ENCODE measurements at places on chromosomes 12 and 14.

DNA sequence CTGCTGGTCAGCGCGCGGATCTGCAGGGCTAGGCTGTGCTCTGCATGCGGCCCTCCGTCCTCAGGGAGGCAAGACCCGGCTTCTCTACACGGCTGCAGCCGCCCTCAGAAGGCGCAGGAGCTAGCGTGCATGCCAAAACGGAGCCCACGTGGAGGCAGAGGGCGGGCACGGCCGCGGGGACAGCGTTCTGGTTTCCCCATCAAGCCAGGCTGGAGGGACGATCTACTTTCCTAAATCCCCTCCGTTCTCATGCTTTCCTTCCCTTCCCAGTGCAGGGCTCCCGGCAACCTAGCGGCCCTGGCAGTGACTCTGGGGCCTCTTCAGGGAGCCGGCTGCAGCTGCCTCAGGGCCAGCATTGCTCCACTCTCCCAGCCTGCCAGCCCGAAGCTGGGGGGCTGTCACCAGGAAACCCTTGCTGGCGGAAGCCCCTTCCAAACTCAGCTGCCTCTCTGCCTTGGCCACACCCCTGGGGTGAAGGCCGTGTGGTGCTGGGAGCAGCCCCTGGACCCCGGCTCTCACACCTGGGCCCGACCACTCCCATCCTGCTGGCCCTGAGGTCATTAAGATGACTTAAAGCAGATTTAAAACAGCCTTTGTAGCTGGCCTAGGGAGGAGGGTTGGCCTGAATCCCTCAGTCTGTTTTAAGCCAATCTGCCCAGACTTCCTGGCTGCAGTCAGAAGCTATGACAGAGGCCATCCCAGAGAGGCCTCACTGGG lies 9.2 kb upstream of the GOLGA3 start:
- DNase-seq, result no peak

DNA sequence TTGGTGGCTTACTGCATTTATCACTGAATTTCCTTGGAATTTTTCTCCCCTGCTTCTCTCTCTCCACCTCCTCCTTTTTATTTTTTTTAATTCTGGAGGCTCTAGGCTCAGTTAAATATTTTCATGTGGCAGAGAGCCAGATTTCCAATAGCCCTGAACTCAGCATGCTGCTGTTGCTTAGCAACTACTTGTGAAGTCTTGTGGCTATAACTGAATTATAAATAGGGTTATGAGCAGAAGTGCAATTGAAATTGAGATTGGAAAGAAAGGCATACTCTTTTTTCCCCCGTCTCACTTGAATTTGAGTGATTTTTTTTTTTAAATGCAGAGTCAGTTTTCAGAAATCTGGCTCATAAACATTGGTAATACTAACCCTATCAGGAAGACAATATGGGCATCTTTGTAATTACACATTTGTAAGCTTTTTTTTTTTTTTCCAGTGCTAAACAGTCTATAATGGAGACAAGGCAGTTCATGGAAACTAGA lies 38.3 kb downstream of the ATF7IP start:
- DNase-seq, result peak; percentile 57

DNA sequence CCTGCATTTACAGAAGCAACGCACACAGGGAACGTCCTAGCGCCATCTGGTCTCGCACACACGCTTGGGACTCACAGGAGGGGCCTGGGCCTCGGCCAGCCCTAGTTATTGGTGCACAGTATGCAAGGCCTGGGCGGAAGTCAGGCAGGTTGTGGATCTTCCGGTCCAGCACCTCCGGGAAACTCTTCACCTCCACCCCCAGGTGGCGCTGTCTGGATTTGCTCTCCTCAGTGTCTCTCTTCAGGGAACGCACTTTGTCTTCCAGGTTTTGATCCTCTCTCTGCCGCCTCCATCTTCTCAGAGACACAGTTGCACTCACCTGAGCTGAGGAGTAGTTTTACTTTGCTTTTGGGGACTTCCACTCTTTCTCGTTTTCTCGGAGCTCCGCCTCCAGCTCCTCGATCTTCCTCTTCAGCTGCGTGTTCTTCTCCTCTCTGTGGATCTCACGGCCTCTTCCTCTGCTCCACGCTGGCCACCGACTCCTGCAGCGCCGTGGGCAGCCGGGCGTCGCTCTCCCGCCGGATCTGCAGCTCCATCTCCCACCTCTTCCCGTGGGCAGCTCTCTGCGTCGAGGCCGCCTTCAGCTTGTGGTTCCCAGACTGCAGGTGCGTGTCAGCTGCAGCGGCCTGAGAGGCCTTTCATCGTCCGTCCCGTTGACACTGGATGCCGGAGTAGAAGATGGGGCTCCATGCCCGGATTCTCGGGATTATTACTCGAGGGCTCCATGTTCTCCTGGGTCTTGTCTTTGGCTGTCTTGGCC lies 933.8 kb downstream of the TMEM121 start:
- DNase-seq, result no peak

- peak; percentile 8 for DNase-seq
Measured at GRCh38 chr12:69553628-69554248, 31.5 kb upstream of the CCT2 start.

- DNase-seq, result no peak
Measured at GRCh38 chr12:77082021-77082420, 16.7 kb upstream of the E2F7 start.

DNA sequence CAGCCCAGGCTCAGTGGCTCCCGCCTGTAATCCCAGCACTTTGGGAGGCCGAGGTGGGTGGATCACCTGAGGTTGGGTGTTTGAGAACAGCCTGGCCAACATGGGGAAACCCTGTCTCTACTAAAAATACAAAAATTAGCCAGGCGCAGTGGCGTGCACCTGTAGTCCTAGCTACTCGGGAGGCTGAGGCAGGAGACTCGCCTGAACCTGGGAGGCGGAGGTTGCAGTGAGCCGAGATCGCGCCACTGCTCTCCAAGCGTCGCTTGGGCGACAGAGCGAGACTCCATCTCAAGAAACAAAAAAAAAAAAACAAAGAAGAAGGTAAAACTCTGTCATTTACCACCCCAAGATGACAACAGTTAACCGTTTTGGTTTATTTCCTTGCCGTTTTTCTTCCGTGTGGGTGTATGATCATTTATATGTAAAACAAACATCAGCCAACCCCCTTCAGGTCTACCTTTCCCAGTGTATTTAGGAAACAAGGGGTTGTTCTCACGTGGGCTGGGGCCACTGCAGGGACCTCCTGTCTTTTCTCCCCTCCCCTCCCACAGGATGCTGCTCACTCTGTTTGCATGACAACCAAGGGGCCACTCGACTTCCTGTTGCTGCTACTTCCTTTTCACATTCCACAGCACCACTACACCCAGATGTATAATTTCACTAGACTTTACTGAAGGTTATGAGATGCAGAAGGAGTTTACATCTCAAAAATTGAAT lies 13.6 kb downstream of the TTC9 start:
- no peak for DNase-seq

DNA sequence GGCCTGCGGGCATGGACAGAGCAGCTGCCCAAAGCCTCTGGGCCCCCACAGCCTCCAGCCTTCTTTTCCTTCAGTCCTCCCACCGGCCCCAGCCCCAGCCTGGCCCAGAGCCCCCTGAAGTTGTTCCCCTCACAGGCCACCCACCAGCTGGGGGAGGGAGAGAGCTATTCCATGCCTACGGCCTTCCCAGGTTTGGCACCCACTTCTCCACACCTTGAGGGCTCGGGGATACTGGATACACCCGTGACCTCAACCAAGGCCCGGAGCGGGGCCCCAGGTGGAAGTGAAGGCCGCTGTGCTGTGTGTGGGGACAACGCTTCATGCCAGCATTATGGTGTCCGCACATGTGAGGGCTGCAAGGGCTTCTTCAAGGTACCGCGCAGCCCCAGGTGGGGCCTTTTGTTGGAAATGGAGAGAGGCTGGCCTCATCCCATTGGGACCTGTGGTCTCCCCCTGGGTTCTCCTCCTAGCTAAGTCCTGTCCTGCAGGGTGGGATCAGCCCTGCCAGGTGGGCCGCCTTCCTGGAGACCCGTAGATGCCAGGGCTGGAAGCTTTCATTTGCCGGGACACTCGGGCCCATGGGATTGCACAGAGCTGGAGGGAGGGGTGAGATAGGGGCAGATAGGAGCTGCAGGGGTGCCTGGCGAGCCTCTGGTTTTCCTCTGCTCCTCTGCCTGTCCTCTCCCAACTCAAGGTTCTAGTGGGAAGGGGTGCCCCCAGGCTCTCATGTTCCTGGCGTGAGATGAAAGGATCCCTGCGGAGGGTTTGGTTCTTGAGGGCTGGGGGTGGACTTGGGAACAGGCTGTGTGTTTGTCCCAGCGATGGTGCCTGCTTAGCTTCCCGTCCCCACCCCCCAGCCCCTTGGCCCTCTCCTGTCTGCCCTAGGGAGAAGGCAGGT lies 3.8 kb downstream of the NR4A1 start:
- DNase-seq, result no peak

- DNase-seq, result no peak
Measured at GRCh38 chr14:71947947-71948500, 15.8 kb downstream of the RGS6 start.

- no peak for DNase-seq
Measured at GRCh38 chr12:77089686-77090220, 24.4 kb upstream of the E2F7 start.

- DNase-seq, result peak; percentile 52
Measured at GRCh38 chr14:68939893-68940613, 39.0 kb downstream of the ACTN1 start.

DNA sequence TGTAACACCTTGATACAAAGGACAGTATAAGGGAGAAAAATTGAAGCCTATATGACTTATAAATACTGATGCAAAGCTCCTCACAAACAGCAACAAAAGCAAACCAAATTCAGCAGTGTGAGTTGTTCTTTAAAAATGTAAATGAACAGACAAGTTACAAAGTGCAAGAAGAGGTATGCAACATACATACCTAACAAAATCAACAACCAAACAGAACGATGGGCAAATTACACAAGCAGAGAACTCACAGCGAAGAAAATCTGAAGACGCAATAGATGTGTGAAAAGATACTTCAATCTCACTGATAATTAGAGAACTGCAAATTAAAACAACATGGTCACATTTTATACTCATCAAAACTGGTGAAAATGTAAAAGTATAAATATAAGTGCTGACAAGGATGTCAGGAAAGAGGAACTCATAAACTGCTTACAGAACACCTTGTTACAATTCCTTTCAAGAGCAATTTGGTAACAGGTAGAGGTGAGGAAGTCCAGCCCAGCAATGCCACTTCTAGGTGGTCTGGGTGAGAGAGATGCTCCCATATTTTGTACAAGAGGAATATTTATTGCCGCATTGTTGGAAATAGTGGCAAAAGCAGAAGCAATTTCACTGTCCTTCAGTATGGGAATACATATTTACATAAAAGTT lies 47.3 kb downstream of the CORO1C start:
- no peak for DNase-seq

- no peak for DNase-seq
Measured at GRCh38 chr12:131834798-131835615, 6.8 kb downstream of the MMP17 start.

DNA sequence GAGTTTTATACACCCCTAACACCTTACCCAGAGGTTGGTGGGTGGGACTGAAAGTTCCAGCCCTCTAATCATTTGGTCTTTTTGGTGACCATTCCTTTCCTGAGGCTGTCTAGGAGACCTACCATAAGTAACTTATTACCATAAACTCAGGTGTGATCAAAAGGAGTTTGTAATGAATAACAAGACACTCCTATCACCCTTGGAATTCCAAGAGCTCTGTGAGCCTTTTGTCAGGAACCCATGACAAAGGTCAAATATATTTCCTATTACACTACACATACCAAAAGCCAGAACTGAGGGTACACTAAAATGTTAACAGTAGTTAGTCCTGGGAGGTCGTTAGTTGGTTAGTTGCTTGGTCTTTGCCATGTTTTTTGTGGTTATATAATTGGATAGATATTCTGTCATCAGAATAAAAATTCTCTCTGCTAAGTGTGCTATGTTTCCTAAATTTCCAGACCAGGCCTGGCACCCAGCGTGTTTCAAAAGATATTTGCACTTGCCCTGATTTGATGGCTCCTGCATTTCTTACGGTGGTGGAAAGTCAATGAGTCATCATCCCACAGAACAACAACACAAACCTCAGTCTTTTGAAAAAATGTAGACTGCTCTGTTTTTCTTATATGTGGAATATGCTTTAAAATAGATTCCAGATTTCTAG lies 27.0 kb upstream of the AKAP5 start:
- DNase-seq, result peak; percentile 45

DNA sequence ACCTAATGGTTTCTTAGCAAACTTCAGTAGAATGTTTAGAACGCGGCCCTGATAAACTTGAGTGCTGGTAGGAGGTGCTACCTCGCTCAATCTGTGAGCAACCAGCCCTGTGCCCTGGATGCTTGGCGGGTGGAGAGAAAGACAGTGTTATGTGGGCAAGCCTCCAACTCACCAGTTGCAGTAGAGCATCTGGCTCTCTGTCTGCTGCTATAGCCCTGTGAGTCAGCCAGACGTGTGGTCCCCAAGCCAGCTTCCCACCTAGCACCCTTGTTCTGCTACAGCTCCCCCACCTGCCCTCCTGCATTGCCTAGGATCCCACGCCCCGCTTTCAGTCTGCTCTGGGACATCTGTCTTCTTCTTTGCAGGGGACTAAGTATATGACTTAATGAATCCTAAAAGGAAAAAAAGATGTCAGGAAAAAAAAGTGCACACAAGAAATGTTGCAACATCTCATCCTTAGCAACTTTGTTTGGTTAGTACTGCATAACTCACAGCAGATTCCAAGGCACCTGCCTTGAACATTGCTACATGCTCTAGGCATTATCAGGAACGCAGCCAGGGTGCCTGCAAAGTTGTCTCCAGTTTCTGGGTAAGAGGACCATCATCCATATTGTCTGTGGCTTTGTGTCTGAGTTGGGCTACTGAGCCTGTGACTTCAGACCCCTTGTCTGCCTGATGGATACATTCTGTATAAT lies 13.6 kb downstream of the SNRNP35 start:
- peak; percentile 49 for DNase-seq

DNA sequence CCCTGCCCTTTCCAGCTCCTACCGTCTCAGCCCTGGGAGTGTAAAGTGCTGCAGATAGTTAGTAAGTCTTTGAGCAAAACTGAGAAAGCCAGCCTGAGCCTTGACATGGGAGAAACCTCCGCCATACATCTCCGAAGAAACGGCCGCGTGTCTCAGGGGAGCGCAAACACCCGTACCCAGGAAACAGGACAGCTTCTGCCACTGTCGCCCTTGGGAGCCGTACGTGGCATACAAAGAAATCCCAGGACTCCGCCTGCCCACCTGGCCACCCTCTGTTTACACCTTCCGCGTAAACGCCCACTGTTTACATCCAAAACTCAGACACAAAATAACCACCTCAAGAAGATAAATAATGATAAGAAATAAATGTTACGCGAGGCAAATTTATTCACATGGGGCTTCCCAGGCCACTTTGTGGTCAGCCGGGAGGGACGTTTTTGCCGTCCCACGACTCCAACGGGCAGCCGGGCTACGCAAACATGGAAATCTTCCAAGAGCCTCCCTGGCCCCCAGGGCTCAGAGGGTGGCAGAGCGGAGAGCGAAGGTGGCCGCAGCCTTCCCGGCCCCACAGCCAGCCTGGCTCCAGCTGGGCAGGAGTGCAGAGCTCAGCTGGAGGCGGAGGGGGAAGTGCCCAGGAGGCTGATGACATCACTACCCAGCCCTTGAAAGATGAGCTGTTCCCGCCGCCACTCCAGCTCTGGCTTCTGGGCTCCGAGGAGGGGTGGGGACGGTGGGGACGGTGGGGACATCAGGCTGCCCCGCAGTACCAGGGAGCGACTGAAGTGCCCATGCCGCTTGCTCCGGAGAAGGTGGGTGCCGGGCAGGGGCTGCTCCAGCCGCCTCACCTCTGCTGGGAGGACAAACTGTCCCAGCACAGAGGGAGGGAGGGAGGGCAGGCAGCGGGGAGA lies at the start of gene BDKRB2:
TSS of gene BDKRB2 (plus strand) at position 689 of the 908 bp plus-strand sequence. CDS start 32,269 bp downstream, outside the sequence.
- peak; percentile 74 for DNase-seq

Data from AG09319 (cell line).